ENCODE measurements at places on chromosomes 2 and 18.

GRCh38 chr2:200962811-200963123 lies 693 bp downstream of the ORC2 start:
- DNase-seq, result no peak

- no peak for DNase-seq
Measured at GRCh38 chr2:239599299-239599698, 198.5 kb upstream of the HDAC4 start.

DNA sequence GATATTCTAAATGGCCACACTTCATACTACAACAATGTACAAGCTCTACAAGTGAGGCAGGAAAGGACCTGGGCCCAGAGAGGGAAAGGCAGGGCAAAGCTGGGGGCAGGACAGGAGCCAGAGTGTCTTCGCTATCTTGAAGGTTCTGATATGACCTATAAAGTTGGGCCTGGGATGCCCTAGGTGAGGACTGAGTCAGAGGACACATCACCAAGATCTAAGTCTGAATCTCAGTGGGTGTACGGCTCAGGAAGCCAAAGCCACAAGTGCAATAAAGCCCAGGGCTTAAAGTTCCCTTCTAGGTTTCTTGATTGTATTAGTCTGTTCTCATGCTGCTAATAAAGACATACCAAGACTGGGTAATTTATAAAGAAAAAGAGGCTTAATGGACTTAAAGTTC lies 219.1 kb downstream of the ALK start:
- no peak for DNase-seq

DNA sequence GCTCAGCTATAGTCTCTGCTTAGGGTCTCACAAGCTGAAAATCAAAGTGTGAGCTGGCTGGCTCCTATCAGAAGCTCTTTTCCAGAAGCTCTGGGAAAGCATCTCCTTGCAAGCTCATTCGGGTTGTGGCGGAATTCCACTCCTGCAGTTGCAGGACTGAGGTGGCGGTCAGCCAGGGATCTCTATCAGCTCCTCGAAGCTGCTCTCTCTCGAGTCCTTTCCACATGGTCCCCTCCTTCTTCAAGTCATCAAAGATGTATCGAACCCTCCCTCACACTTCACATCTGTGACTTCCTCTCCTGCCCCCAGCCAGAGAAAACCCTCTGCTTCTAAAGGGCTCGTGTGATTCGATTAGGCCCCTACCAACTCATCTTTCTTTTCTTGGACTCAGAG lies 141.7 kb downstream of the ZFP36L2 start:
- DNase-seq, result no peak

DNA sequence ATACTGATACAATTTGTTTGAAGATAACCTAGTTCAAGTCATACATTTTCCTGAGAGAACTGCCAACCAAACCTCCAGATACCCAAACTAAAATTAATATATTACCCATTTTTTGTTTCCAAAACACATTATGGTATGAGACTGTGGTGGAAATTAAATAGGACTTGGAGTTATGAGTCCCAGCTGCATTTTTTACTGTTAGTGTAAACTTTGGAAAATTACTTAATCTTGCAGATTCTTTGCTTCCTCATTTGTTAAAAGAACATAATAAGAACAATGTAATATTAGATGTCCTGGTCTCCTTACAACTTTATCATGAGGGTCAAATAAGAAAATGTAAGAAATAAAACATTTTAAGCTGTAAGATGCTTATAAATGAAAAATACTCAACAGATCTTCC lies 98.2 kb upstream of the TRIB2 start:
- no peak for DNase-seq

DNA sequence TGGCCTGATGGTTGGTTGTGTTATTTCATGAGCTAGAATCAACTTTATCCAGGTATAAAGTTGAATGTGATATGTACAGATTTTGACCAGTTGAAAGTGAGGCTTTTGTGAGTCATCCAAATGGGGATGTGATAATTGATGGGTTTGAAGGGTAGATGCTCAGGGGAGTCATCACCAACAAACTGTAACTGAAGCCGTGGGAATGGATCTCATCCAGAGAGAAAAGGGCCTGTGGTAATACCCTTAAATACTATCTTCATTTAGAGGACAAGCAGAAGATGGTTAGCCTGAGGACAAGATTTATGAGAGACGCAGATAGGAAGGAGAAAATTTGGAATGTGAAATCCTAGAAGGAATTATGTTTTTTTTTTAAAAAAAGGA lies 90.5 kb upstream of the MYO3B start:
- no peak for DNase-seq

- peak; percentile 24 for DNase-seq
Measured at GRCh38 chr2:4862031-4862430, 830.2 kb upstream of the SOX11 start.

GRCh38 chr18:48060970-48061369 lies 130.5 kb upstream of the SMAD2 start:
- no peak for DNase-seq

DNA sequence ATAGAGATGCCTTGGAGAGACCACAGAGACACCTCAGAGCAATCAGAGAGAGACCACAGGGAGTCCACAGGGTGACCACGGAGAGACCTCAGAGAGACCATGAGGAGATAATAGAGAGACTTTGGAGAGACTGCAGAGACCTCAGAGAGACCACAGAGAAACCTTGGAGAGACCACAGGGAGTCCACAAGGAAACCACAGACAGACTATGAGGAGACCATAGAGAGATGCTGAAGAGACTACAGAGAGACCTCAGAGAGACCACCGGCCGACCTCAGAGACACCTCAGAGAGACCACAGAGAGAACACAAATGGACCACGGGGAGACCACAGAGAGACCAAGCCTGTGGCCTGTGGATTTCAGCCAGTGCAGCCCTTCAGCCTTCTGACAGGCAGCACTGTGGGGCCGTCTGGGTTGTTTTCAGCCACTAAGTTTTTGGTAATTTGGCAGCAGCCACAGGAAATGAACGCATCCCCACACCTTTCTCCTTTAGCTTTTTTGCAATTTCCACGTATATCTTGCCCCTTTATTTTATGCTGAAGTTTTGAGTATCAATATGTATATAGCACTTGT lies 11.4 kb upstream of the TMEM18 start:
- DNase-seq, result no peak

GRCh38 chr2:162768656-162769055 lies 69.9 kb downstream of the KCNH7 start:
- no peak for DNase-seq

DNA sequence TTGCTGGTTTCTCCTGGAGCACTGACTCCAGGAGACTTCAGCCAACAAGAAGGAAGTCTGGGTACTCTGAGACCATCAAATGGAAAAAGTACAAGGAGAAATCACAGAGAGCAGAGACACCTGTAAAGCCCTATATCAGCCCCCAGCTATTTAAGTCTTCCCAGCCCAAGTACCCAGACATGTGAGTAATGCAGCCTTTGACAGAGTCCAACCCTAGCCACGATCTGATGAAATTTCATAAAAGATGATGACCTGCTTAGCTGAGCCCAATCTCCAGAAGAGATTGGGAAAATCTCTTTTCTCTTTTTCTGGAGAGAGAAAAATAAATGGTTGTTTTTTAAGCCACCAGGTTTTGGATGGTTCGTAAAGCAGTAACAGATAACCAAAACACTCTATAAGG lies 196.6 kb downstream of the NBAS start:
- no peak for DNase-seq

GRCh38 chr2:38653715-38654527 lies 12.0 kb upstream of the GALM start:
- DNase-seq, result peak; percentile 27

GRCh38 chr2:156562124-156562523 lies 125.9 kb downstream of the GPD2 start:
- DNase-seq, result no peak

GRCh38 chr18:55579501-55580270 lies 8.3 kb downstream of the TCF4 start:
- DNase-seq, result no peak

DNA sequence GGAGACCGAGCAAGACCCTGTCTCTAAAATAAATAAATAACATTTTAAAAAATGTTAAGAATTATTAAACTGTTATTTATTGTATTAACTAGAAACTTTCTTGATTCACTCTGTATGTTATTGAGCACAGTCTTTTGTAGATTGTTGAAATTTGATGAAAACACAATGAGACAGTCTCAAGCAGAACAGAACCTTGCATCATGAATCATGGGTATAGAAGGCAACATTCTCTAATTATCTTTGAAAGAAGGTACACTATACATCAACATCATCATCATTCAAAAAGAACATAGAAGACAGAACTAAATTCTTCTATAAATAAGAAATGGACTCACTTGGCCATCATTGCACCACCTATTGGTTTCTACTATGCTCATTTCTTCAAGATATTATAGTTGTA lies 67.7 kb downstream of the SLC8A1 start:
- DNase-seq, result no peak

DNA sequence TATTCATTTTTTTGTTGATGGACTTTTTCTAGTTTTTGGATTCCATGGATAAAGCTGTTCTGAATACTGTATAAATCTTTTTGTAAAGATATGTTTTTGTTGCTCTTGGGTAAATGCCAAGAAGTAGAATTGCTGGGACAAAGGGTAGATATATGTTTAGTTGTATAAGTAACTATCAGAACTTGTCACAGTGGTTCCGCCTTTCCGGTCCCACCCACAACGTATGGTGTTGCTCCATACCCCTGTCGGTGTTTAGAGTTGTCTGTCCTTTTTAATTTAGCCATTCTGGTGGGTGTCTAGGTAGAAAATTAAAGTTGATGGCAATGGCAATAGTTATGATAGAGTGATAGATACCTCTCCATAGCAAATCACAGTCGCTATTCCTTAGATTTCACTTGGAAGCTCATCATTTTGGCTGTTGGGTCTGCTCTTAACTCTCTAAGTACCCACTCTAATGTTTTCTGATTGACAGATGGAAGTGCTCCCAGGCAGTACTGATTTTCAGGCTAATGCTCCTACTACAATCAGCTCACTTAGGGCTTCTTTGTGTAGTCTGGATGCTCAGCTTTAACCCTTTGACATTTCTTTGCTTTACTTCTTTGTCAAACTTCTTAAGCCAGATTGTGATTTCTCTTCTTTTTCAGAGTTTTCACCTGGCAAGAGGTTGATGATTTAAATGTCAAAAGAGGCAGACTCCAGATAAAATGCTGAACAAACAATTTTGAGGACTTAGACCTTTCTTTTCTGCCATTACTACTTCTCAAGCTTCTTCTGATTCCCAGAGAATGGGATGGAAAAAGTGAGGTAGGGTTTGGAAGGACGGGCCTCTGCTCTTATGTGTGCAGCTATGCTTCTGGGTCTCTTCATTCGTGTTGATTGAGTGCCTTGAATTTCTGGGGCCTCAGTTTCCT lies 156.4 kb downstream of the AQP4 start:
- no peak for DNase-seq

DNA sequence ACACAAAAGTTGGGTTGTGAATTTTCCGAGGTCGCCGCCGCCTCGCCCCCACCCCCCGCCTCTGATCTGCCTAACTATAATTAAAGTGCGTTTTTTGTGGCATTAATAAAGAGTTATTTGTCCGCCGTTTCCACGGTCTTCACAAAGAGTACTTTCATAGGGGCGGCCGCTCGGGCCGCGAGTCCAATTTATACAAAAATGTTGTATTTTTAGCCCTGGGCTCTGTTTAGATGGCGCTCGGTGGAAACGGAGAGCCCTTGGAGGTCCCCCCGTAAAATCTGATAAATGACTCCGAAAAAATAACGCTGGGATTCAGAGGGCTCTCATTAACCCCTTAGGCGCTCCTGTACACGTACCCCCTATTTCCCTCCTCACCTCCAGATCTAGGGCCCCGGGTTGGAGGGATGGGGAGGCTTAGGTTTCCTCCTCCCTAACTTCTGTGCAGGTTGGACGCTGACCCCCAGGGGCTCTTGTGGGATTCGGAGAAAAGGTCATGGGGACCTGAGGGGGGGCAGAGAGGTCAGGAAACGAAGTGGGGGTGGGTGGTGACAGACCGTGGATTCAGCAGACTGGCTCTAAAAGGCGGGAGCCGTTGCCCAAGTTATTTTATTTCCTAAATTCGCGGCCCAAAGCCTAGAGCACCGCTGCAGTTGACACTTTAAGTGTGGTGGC lies 1.9 kb downstream of the CYP26B1 start:
- no peak for DNase-seq

DNA sequence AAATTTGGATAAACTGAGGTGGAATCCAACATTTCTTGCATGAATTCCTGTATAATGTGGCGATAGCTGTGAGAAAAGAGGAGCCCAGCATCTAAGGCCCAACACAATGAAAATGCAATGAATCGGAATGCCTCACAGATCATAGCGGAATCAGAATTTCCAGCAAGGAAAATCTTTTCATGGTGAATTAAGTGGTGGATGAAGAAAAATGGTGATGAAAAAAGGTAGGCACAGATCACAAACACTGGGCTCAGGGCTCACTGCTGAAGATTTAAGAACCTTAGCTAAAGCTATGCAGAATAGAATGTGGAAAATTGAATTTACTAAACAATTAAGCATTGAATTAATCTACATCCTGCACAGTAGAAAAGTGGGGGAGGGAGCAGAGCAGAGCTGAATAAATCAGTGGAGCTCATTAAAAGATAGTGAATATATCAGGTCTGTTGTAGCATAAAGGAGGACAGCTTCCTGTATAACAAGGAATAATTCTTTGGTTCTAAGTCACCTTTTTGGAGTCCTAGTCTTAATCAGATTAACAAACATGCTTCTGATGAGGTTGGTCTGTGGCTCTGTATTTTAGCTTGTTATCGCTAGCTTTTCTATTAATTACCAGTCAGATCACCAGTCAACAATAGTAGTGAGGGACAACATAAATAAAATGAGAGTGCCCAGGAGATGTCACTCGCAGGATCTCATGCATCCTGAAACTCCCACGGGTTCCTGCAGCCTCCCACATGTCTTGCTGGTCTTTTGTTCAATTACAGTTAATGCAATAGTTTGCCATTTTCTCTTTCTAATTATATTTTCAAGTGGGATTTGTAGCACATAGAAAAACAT lies 27.0 kb downstream of the MEIS1 start:
- DNase-seq, result no peak

GRCh38 chr2:151808258-151809072 lies 19.8 kb downstream of the ARL5A start:
- DNase-seq, result peak; percentile 28

- no peak for DNase-seq
Measured at GRCh38 chr2:160278879-160279177, 78.8 kb upstream of the ITGB6 start.

DNA sequence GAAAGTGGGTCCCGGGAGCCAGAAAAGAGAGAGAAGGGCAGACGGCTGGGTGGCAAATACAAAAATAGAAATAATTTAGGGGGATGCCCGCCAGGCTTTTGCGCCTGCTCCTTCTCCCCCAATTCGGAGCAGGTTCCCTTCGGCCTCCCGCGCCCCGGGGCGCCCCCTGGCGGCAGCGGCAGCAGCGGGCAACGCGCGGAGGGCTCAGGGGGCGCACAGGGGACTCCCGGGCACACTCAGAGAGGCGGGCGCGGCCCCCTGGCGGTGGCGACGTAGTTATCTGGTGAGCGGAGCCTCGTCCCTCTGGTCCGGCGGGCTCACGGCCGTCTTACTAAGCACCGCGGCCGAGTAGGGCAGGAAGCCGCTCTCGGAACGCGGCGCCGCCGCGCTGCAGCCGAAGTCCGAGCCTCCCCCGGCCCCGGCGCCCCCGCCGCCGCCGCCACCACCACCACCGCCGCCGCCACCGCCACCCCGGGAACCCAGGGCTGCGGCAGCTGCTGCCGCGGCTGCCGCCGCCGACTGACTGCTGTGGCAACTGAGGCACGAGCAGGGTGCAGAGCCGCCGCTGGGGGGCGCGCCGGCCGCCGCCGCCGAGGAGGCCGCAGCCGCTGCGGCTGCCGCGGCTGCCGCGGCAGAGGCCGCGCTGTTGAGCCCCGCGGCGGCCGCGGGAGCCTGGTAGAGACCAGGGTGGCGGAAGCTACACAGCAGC lies 3.8 kb downstream of the EVX2 start:
- DNase-seq, result peak; percentile 59

All from RWPE1 (cell line).